Thymus (tissue), 14 donors: ENCODE measurements at places on chromosomes 7 and 10. TPM values are rescaled to one million over a fixed set of nuclear protein-coding genes. Genes with fewer than 3 reads are reported as not detected.

- no peak for DNase-seq
These were observed 76.1 kb upstream of the INSIG1 start for GRCh38 chr7:155221547-155221946.

GRCh38 chr10:44949127-44949802 is 10.3 kb upstream of the RASSF4 start:
- no peak for DNase-seq

DNA sequence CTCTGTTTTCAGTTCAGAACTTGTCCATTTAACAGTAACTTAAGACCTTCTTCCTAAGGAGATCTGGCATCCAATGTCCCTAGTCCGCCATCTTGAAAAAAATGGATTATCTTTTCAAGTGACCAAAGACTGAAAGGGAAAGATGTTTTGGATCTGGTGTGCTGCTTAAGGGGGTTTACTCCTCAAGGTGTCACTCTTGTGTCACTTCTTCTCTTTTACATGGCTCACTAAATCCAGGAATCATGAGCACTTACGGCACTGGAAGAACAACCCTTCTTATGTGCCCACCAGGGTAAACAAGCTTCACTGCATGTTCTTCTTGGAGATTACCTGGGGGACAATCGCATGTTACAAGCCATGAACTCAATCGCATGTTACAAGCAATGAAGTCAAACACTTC is 43.7 kb downstream of the ANXA8 start:
- no peak for DNase-seq

- no peak for DNase-seq
These were observed 123.2 kb downstream of the GALNT11 start for GRCh38 chr7:152148706-152149105.

DNA sequence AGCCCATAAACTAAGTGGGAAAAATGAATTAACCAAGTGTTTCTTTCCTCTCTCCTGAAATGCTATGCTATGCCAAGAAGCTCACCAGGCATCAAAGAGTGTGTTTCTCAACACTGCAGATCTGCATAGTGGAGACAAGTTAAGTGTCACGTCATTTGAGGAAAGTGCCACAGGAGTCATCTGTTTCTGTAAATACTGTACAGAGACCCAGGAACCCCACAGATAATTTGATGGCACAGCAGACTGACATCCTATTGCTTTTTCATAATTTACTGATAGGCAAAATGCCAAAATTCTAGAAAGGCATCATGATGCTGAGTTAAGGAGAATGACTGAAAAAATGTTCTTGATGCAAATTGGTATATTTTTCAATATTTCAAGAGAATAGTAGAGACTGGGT is 124.3 kb downstream of the NRCAM start:
- no peak for DNase-seq

DNA sequence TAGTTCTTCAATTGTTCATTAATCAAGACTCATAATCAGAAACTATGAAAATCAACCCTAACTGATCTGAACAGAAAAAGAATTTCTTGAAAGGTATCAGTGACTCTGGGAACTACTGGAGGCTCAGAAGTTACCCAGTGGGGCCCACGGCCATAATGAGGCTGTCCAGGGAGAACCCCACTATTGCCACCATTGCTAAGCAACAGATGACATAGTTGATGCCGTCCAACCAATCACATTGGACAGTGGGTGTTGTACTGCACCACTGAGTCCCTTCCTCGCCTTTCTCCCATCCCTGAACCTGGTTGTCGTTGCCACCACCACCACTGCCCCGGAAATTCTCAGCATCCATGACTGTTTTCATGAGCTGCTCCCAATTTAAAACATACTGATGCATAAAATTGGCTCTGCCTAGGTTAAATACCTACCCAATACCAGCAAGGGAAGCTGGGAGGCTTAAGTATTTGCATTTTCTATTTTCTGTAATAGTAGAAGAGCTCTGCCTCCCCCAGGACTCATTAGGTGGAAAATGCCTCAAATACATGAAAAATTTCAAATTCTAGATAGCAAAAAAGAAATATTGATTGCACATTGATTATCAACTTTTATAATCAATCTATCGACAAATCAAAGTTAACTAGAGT is 26.7 kb upstream of the USP6NL start:
- no peak for DNase-seq

GRCh38 chr10:104907521-104907920 is 266.4 kb downstream of the SORCS3 start:
- no peak for DNase-seq

- no peak for DNase-seq
These were observed 97.8 kb upstream of the BTBD16 start for GRCh38 chr10:122173337-122173736.

GRCh38 chr10:52635651-52636050 is 136.9 kb downstream of the MBL2 start:
- DNase-seq, result no peak

GRCh38 chr7:28956608-28957063 is 1.5 kb downstream of the TRIL start:
- DNase-seq, result peak; percentile 17

DNA sequence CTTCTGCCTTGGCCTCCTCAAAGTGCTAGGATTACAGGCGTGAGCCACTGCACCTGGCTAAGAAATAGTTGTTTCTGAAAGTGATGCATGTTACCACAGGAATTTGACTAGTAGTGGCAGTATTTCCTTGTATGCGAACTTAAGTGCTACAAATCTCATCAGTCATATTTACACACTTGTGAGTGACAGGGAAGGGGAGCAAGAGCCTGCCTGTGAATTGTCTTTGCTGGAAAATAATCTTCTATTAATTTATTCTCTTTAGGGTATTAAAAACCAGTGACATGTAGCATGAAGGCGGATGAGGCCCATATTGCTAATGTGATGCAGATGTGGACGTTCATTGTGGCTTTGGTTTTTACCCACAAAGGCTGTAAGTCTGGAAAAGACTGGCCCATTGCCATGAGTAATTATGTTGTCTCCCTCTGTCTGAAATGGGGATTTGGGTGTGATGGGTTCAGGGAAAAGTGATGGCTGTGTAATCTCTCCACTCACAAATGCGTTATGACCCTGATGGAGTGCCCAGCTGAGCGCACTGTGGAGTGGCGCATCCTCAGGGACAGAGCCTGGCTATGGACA is 97.6 kb downstream of the CCNY start:
- DNase-seq, result no peak

DNA sequence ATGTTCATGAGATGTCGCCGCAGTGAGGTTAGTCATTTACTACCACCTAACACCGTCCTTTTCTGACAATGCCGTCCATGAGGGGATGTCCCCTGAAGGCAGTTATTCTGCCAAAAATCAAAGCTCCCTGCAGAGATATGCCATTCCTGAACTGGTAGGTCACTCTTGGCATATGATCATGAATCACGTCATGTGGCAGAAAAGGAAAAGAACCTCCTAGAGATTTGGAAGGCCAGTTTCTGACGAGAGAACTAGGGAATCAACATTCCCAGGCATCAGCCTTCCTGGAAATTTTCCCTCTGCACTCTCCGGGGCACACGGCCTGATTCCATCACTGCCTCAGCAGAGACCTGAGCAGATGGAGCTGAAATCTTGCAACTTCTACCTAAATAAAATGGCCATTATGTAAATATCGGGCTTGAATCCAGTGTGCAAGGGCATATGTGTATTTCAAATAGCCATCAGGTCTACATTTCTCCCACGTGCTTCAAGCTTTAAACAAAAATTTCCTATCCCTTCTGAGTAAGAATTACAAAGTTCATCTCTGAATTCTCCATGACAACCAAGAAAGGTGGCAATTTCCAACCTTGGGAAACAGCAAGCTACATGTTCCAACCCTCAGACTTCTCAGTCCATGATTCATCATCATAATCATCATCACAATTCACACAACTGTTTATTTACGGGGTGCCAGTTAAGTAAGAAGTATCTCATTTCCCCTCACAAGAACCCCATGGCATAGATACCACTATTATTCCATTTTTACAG is 46.5 kb downstream of the AMPH start:
- no peak for DNase-seq

DNA sequence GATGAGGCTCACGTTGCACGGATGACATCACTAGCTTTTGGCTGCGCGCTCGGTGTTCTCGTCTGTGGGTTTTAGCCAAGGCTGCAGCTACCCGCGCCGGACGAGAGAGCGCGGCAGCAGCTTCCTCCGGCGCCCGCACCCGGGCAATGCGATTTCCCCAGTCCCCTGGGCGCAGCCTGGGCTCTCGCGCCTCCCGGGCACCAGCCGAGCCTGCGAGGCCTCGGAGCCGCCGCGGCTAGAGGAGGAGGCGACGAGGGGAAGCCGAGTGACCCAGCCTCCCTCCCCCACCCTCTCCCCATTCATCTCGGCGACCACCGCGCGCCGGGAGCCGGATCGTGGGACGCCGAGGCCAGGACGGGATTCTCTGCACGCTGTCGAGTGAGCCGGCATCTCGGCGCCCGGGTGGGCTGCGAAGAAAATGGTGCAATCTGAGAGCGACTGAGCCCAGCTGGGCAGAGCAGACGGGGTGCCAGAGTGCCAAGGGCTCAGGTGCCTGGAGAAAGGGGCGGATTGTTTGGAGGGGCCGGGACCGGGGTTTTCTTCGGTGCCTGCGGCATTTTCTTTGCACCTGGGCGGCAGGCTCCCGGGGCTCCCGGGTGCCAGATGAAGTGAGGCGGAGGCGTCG is 1.2 kb upstream of the TMEM178B start:
- no peak for DNase-seq

DNA sequence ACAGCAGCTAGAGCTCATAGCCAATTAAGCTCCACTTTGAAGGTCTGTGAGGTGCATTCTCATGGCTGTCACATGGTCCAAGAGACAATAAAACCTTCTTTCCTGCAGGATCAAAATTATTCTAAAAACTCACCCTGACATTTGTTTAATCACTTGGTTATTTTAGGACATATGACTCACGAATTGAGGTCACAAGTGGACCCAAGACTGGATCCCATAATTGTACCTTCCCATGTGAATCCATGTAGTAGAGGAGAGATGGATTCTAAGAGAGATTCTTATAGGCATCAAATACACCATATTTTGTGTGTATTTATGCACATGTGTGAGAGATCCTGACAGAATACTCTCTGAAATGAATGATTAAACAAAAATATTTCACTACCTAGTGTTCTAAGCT is 18.1 kb downstream of the POLR1F start:
- DNase-seq, result no peak

DNA sequence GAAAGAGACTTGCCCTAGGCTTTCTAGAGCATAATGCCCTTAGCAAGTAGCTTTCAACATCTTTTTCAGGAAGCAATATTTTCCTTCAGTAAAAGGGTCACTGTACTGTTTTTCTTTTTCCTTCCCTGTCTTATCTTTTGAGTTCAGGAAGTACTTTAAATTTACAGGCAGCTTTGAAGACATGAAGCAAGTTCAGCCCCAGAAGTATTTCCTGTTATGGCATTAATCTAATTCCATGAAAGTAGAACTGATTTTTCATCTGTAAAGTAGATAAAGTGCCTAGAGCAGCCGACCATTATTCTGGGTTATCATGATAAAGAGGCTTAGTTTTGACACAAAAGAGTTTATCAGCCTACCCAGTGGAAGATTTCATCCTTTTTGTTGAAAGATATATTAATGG is 288.2 kb downstream of the ADK start:
- no peak for DNase-seq

DNA sequence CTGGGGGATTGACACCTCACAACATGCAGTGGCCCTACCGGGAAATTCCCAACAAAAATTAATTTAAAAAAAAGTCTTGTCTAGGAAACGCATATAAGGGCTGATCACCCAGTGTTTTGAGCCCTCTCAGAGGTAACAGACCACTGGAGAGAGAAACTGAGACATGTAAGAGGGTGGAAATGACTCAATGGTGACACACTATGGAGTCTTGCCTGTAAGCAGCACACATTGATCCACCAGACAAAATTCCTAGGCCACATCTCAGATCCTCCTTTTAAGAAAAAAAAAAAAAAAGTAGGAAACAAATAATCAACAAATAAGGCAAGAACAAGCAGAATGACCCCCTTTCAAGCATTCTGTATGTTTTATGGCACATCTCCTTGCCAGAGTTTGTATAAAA is 296.2 kb downstream of the MAGI2 start:
- no peak for DNase-seq

DNA sequence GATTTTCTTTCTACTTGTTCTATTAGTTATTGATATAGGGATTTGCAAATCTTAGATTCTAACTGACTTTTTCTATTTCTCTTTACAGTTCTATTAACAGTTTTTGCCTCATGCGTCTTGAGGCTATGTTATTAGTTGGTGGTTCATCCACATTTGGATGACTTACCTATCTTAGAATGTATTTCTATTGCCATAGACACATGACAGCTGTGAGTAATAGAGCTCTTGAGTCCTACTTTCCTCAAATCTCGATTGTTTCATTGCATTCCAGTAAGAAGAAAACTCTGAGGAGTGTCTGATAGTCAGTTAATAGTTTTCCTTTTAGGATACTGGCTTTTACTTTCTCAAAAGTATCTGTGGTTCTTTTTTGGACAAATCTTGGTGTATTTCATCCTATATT is 241.4 kb upstream of the ZNF32 start:
- no peak for DNase-seq

DNA sequence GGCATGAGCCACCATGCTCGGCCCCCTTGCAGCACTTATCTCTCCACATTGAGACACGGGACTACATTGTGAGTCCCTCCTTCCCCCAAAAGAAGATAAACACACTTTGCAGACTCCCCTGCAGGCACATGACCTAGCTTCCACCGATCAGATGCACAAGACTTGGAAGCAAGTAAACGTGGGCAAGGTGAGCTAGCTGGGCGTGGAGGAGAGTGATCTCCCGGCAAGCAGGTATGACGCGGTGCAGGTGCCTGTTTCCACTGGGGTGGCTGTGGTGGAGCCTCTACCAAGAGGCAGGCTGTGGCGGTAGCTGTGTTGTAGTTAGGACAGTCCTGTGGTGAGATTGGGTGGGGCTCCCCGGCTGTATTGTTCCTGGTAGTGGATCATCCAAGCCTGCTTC is 7.7 kb upstream of the COMTD1 start:
- no peak for DNase-seq

DNA sequence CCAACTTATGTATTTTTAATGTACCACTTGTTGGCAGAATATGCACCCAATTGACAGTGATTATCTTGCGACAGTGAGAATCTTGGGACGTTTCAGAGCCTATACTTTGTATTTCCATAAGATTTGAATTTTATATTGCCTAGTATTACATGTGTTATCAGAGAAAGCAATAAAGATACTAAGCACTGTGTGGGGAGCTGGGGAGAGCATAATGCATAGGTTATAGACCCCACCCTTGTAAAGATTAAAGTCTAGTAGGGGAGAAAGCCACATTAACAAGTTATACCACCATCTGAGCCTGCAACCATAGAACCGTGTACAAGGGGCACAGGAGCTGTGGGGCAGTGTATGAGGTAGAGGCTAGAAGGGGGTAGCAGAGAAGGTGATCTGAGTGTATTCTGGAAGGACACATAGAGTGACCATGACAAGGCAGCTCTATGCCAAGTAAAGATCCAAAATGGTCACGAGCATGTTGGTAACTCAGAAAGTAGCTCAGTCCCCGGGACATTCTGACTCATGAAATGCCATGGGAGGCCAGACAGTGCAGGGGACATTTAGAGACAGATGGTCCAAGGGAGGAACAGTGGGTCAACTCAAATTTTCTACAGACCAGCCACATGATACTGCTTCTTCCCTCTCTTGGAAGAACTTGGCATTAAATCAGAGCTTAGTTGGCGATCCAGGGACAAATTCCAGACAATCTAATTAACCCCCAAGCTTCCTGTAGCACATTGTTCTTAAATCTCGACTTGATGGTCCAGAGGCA is 84.5 kb downstream of the ADRA2A start:
- DNase-seq, result no peak

TMEM26 gene
- 3.4 TPM for total RNA-seq

CPN1 gene
- total RNA-seq, result not detected

TWNK gene
- total RNA-seq, result 9.1 TPM

AZGP1 gene
- total RNA-seq, result 0.76 TPM
